Left ventricle myocardium inferior (tissue), 1 donor: ENCODE measurements at places on chromosomes 16 and 17. TPM values are rescaled to one million over a fixed set of nuclear protein-coding genes. Genes with fewer than 3 reads are reported as not detected.

- no peak for DNase-seq
These were observed 48.3 kb downstream of the UBE2G1 start for GRCh38 chr17:4318186-4318585.

DNA sequence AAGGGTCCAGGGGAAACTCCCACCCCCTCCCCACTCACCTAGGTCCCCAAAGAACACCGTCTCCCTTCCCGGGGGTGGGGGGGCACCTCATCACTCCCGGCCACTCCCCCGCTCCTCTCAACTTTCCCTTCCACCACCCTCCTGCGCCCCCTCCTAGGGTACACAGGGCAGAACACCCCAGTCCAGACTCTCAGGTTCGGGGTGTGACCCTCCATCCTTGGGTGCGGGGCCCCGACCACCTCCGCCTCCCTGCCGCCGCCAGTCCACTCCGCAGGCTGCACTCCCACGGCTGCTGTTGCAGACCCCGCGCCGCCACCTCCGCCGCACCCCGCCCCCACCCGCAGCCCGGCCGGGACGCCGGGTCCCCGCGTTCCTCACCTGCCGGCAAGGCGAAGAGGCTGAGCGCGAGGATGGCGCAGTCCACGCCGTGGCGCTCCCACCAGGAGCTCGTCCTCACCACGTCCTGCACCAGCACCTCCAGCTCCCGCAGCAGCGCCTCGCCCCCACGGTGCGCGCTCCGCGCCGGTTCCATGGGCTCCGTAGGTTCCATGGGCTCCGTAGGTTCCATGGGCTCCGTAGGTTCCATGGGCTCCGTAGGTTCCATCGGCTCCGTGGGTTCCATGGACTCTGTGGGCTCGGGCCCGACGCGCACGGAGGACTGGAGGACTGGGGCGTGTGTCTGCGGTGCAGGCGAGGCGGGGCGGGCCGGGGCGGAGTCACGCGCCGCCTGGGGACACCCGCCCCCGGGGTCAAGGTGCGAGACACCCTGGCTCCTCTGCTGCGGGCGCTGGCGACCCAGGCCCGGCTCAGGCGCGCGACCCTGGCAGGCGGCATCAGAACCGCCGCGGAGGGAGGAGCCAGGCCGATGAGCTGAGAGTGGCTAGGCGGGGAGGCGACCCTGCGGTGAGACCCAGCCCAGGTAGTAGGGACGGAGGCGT, at the start of gene FADS6:
TSS of gene FADS6 (minus strand) at position 660 of the 938 bp plus-strand sequence. CDS start at position 622, 38 bp downstream.
- DNase-seq, result no peak

GRCh38 chr16:84354306-84354705, 14.0 kb upstream of the ATP2C2 start:
- no peak for DNase-seq

DNA sequence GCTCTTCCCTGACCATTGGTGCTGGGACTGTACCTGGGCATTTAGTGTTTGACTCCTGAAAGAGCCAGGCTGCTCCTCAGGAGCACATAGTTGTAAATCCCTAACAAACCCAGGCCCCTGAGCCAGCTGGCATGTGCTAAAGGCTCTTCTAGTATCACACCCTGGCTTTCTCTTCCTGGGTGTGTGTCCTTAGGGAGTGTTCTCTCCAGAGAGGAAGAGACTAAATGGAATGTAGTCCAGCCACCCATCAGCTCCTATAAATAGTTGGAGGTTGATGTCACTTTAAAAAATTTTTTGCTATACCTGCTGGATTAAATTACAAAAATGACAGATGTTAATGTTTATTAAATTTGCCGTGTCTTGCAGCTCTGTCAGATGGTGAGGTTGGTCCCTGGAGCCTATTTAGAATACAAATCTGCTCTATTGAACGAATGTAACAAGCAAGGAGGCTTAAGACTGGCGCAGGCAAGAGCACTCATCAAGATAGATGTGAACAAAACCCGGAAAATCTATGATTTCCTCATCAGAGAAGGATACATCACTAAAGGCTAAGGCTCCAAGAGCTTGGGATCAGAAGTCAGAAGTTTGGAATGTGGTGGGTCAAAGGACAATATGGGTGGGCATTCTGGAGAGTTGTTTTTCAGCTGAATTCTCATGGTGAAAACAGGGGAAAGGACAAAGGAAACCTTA, 13.1 kb upstream of the DUSP14 start:
- DNase-seq, result peak; percentile 22

DNA sequence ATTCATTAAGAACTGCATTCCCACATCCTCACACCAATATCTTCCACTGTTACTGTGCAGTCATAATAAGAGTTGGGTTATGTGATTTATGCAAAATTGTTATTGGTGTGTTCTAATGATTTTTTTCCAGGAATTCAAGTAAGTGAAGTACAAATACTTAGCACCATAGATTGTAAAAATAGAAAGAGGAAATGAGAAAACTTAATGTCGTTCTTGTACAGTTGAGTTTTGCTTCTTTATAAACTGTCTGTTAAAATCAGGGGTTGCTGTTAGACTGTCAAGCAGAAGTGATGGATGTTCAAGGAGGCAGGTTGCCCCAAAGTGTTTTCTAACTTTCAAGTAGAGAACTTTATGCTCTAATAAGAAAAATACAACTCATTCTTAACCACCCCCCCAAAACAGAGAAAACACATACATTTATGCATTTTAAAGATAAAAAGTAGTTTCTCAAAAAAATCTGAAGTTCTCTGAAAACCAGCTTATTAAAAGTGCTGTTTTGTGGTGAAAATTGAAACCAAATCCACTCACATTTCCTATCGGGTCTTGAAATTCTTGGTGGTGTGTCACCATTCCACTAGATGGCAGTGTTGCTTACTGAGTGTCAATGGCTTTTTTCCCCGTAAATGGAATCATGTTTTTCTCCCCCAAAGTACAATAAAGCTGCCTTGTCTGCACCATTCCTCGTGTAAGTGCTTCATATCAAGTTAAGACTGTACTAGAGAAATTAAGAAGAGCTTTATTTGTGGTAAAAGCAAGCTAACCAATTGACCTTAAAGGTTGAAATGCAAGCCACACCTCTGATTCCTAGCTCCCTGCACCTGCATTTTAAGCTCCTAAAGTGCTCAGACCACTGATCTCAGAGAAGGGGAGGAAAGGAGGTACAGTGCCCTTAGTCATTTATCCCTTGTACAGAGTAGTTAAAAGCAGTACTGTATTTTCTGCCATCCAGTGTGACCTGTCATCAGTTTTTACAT, 4.7 kb upstream of the IGSF6 start:
- DNase-seq, result no peak

KDM8 gene
- 3.2 TPM for total RNA-seq
